ENCODE measurements at places on chromosomes 12 and 14. TPM values are rescaled to one million over a fixed set of nuclear protein-coding genes. Genes with fewer than 3 reads are reported as not detected.

DNA sequence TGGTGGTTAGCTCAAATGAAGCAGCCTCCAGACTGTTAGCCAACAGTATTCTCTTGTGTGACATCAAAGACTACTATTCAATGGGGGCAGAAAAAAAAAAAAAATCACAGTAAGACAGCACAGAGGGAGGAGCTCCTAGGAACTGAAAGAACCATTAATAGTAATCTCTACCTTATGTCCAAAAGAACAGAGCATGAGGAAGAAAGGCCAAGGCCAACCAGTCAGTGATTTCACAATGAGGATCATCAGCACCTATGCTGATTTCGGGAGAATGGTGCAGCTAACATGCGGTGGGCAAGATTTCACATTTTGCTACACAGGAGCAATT, 66.3 kb upstream of the SOX5 start:
- no peaks in the 10 kb centered on the region for H3K4me1 ChIP-seq
- no peaks in the 10 kb centered on the region for H3K27me3 ChIP-seq
- H3K4me3 ChIP-seq = no peak overlapping the region
- no peak overlapping the region for H3K27ac ChIP-seq
- no peak for DNase-seq

DNA sequence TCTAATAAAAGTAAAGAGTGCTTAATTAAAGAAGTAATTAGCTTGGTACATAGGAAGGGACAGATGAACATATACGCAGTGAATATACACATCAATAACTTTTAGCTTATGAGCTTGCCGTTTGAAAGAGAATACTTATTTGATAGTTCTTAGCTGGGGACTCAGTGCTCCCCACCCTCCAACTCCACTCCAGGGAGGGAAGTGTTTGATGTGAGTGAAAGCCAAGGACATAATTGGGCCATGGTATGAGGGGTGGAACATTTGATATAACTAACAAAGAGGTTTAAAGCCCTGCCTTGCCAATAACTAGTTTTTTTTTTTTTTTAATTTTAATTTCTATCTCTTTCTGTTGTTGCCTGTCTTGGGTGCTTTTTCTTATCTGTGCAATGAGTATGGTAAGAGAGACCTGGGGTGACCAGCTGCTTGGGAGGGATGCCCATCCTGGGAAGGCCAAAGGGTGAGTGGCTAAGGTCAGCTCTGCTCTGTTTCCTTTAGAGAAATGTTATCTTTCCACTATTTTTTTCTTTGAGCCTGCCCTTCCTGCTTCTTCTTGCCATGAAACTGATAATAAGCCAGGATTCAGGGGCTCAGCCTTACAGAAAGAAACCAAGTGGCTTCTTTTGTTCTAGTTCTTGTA, 132.8 kb upstream of the CPSF6 start:
- H3K4me3 ChIP-seq = no peak overlapping the region
- H3K27me3 ChIP-seq = no peaks in the 10 kb centered on the region
- no peaks in the 10 kb centered on the region for H3K4me1 ChIP-seq

GRCh38 chr14:69997849-69998248, 118.6 kb downstream of the SMOC1 start:
- no peaks in the 10 kb centered on the region for H3K4me1 ChIP-seq
- no peaks in the 10 kb centered on the region for H3K27me3 ChIP-seq
- H3K27ac ChIP-seq = no peak overlapping the region
- H3K4me3 ChIP-seq = no peak overlapping the region

DNA sequence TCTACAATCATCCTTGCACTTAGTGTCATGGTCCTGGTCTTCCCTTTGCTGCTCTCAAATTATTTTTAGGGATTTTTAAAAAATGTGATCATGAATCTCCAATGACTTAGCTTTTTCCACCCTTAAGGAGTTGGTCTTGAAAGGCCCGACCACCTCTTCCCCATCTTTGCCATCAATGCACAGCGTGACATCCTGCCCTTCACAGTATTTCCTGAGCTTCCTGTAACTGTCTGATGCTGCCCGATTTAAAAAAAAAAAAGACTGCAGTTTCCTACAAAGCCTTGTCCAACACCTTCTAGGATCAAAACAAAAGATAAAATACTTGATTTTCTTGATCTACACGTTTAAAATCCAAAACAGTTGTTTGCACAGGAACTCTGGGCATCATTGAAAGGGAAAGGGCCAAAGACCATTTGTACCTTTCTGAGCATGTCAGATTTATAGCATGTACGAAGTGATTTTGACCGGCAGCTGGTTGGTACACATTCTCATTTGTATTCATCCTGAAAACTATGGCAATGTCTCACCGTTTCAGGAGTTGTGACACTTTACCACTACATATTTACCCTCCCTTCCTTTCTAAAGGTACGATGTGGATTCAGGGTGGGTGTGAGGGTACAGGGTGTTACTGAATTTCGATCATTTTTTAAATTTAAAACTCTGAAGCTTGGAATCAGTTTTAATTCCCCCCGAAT, 7.4 kb upstream of the ELK3 start:
- no peaks in the 10 kb centered on the region for H3K27me3 ChIP-seq
- H3K4me1 ChIP-seq = no peaks in the 10 kb centered on the region
- no peak for DNase-seq
- no peak overlapping the region for H3K27ac ChIP-seq

- H3K27me3 ChIP-seq = no peaks in the 10 kb centered on the region
Measured at GRCh38 chr12:117130801-117131200, 31.6 kb upstream of the TESC start.

GRCh38 chr12:40232602-40233001, 7.8 kb downstream of the LRRK2 start:
- H3K4me3 ChIP-seq = no peak overlapping the region
- no peaks in the 10 kb centered on the region for H3K27me3 ChIP-seq
- no peak overlapping the region for H3K27ac ChIP-seq
- H3K36me3 ChIP-seq = peaks cover 2% of the 10 kb centered on the region
- DNase-seq = no peak

DNA sequence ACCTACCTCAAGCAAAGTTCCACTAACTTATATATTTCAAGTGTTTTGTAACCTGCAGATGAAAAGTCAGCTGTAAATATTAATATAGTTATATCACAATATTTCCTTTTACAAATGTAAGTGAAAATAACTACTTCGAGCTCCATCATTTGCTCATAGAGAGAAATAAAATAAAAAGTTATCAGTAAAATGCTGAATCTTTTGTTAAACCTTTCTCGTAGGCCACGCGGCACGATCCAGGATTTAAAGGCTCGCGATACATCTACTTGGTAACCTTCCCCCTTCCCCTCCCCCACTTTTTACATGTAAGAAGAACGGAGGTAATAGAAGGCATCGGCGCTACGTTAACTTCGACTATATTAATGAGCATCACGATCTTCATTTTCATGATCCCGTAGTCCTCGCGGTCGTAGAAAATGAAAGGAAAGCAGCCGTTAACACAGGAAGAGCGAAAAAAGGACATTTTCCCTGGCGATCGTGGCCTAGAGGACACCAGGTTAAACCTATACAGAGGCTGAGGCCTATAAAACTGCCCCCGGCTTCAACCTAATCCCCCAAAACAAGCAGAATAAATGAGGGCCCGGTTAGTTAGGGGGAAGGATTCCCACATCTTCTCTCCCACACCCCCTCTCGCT, 508 bp downstream of the HNRNPC start:
- H3K36me3 ChIP-seq = no peaks in the 10 kb centered on the region
- no peaks in the 10 kb centered on the region for H3K4me1 ChIP-seq
- peak overlapping the region; percentile 99 for H3K4me3 ChIP-seq
- H3K27ac ChIP-seq = peak overlapping the region; percentile 77
- H3K27me3 ChIP-seq = no peaks in the 10 kb centered on the region

The PARP2 gene
- 19.5 TPM for total RNA-seq

The CIROP gene
- total RNA-seq = 0.18 TPM

The WNT1 gene
- total RNA-seq = not detected

Data from aorta (tissue), 5 donors.